ENCODE measurements at places on chromosomes 1 and 21.
A peak's percentile ranks its signal among the peaks of the same experiment; 100 is the strongest.

DNA sequence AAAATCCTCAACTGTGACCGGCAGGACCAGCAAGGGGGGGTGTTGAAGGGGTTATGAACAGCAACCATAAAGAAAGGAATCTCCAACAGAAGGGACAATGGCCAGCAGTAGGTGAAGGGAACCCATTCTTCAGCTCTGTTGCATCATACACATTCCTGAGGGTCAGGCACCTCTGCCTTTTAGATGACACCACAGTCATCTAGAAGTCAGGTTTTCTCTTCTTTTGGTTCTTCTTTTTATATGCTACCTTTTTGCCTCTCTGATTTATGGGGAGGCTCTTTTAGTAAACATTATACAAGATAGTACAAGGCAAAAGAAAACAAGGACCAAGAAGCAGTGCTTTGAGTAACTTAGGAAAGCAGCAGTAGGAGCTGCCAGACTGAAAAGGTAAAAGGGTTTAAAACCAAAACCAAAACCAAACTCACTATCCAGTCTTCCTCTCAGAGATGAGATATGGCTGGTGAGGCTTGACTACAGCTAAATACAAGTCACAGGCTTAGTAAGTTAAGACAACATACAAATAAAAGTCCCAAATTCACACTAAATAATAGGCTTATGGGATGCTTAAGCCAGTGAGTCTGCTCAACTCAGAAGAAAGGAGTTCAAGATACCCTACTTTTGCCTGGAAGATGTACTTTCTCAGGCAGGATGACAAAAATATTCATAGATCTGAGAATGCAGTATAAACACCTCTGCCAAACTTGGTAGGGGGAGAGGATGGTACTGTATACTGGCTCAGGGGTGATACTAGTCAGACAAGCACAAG is 4.1 kb downstream of the TEX38 start:
- no peak for DNase-seq

DNA sequence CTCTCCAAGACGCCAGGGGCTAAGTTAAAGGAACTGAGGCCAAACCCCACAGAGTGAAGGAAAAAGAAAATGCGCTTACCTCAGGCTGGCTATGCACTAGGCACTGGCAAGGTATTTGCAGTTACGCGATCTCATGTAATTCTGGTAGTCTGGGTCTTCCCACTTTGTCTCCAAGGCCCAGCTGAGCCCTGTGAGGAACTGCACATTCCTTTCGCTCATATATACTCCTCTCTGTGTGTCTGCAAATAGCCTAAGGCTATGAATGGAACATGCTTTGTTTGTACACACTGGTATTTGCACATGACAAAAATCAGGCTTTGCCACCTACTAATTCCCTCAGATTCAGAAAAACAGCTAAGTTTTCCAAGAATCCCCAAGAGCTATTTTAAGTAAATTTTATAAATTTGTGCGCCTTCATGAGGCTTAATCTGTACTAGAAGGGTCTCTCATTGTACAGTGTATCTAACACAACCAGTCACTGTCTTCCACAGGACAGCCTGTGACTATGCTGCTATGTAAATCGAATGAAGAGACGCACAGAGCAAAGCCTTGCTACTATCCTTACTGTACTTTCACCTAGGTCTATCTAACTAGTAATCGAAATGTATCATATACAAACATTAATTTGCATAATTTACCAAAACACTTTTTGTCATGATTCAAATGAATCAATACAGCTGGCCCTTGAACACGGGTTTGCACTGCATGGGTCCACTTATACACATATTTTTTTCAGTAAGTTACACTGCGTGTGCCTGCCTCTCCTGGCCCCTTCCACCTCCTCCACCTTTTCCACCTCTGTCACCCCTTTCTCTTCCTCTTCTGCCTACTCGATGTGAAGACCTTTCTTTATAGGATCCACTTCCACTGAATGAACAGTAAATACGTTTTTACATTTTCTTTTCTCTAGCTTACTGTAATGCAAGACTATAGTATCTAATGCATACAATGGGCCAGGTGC is 87.0 kb downstream of the SIPA1L2 start:
- no peak for DNase-seq

- DNase-seq: no peak
Measured at GRCh38 chr21:27265492-27265891, 298.6 kb upstream of the ADAMTS5 start.

DNA sequence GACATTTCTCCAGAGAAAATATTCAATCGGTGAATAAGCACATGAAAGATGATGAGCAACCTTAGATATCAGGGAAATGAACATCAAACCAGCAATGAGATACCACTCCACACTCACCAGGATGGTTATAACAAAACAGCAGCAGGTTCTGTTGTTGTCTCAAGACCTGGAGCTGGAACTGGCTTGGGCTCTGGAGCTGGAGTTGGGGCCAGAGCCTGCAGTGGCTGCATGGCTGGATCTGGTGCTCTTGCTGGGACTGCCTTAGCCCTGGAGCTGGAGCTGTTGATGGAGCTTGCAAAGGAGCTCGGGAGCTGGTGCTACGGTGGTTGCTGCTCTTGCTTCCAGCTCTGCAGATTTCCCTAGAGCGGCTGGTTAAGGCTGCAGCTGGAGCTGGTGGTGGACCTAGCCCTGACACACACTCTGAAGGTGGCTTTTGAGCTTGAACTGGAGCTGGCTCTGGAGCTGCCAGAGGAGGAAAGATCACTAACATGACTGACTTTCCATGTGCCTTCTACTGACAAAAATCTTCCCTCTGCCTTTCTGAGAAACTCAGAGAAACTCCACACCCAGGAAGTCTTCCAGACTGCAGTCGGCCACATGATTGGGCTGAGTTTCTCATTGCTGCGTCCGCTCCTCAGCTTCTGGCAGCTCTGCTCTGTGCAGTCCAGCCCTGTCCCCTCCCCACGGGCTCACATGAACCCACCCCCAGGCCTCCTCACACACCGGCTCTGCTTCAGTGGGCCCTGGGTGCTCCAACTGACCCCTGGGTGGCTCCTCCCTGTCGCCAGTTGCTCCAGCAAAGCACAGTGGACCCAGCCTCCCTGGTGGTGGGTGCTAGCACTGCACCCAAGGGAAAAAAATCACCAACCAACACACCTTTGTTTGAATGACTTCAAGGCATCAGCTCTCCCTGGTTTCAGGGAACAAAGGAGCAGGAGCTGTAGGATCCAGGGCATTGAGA is 139.1 kb upstream of the FMN2 start:
- peak; percentile 63 for DNase-seq

DNA sequence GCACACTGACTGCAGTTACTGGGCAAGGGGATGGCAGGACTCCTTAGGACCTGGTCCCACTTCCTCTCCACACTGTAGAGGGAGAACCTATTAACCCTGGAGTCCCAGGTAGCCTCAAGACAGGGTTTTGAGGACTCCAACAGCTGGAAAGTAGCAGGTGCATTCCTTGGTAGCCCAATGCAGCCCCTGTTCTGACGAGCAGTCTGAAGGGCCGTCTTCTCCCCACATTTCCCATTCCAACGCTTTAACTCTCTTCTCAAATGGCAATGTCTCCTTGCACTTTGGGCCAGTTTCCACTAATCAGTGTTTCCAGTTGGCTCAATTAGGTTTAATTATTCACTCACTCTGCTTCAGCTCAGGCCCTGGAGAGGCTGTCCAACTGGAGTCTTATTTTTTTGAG is 8.8 kb upstream of the INPP5B start:
- DNase-seq: no peak

DNA sequence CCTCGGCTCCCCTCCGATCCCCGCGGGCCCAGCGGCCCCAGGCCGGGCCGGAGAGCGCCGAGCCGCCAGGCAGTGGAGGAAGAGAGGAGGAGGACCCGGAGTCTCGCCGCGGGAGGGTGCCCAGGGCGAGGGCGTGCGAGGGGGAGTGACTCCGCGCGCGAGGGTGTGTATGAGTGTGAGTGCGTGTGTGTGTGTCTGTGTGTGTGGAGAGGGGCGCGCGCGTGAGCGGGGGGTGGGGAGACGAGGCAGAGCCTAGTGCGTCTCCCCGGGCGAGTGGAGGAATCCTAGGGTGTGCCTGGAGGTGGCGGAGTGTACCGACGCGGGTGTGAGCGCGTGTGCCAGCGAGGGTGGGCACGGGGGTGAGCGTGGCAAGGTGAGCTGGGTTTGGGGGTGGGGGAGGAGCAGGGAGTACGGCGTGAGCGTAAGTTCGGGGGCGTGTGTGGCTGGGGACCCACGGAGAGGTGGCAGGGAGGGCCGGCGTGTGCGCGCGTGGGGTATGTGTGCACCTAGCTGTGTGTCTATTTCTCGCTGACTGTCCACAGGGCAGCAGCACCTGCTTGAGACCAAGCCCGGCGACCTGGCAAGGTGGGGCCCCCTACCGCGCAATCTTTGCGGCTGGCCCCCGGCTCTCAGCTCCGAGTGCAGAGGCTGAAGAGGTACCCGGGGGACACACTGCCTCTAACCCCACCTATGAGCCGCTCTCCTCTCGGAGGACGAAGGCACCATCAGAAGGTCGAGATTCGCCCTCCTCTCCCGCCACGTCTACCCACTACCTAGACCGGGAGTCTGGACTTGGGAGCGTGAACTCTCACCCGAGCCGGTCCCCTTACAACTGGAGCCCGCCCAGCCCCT is 784 bp upstream of the KCND3 start:
- DNase-seq: peak; percentile 42

GRCh38 chr1:168234846-168235547 is 9.2 kb downstream of the SFT2D2 start:
- peak; percentile 80 for DNase-seq

GRCh38 chr1:158071138-158071537 is 77.7 kb downstream of the KIRREL1 start:
- no peak for DNase-seq

DNA sequence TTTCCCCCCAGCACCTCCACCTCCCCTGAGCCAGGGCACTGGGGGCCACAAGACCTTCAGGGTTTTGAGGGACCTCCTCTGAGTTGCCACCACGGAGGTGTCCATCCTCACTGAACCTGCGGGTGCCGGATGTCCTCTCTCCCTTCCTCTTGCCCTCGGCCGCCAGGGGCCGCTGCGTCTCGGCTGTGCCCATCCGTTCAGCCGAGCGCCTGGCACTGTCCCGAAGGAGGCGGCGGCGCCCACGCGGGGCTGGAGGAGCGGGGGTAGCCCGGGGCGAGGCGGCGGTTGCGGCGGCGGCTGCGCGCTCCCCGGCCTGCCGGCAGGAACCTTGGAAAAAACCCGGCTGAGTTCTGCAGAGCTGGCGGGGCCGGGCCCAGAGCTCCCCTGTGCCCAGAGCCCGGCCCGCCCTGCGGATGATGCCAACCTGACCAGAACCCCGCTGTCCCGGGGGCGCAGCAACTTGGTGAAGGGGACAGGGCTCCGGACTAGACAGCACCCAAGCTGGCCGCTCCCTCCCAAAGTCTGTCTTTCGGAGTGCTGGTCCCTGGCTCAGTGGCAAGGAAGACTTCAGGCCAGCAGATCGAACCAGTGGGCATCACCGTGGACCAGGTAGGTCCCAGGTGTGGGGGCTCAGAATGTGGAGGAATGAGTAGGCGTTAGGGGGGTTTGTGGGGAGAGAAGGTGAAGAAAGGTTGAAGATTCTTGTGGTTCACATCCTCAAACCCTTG is 3.7 kb upstream of the PPM1J start:
- DNase-seq: peak; percentile 83

GRCh38 chr1:183139281-183139942 is 46.7 kb upstream of the LAMC2 start:
- DNase-seq: no peak

DNA sequence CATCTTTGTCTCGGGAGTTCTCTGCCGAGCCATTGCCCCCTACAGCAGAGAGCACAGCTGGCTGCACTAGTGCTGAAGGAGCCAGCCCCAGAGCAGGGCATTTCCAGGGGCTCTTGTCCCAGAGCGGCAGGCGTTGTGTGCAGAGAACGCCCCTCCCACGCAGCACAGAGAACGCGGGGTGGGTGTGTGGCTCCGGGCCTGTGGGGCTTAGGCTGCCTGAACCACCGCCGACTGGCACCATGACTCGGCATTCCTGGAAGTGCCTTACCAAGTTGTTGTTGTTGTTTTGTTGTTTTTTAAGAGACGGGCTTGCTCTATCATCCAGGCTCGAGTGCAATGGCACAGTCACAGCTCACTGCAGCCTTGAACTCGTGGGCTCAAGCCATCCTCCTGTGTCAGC is 15.8 kb upstream of the DIP2A start:
- DNase-seq: no peak

DNA sequence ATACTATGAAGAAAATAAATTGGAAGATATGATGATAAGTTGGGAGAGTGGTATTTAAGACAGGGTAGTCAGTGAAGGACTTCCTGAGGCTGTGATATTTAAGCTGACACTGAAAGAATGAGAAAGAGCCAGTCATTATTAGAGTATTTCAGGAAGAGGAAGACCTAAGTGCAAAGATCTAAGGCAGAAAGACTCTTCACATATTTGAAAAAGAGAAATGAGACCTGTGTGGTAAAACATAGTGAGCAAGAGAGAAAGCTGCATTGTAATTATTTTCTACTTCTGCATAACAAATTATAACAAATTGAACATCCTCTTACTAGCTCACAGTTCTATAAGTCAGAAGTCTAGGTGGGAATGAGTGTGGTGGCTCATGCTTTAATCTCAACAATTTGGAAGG is 34.6 kb upstream of the DOCK7 start:
- no peak for DNase-seq

GRCh38 chr21:43203591-43203990 is 34.8 kb downstream of the CRYAA start:
- no peak for DNase-seq

- DNase-seq: no peak
Measured at GRCh38 chr1:96416701-96417444, 304.7 kb upstream of the PTBP2 start.

DNA sequence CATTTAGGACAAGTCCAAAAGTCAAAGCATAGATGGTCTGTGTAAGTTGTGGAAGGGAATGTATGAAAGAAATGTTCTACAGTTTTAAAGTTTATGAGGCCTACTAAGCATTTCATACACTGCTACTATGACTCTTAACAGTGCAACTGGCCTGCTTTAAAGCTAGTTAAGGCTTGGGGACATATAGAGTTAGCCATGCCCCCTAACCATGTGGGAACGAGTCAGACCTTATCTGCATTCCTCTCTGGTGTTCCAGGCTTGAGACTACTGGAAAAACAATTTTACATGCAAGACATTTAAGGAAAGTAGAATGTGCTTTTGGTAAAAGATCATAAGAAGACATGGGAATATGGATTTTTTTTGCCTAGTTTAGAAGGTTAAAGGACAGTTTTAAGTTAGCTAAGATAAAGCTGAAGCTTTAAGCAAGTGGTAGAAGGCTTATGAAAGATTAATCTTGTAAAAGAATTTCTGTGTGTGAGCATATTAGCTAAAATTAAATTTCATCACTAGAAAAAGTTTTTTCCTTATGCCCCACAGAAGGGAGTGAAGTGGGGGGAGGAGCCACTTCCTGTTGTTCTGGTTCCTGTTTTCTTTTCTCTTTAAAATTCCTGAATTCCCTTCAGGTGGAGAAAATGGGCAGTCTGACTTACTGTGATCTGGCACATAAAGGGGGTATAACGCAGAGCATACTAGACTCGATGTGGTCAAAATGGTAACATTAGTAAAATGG is 8.9 kb upstream of the CD48 start:
- DNase-seq: no peak

- no peak for DNase-seq
Measured at GRCh38 chr1:89129911-89130310, 4.0 kb upstream of the GBP2 start.

- DNase-seq: no peak
Measured at GRCh38 chr1:215290018-215290417, 207.5 kb downstream of the KCNK2 start.

GRCh38 chr21:16419188-16419921 is 689.6 kb downstream of the USP25 start:
- peak; percentile 54 for DNase-seq

- DNase-seq: no peak
Measured at GRCh38 chr21:31176080-31176551, 137.8 kb upstream of the KRTAP19-8 start.
